ENCODE measurements at places on chromosomes 1 and 21. TPM values are rescaled to one million over a fixed set of nuclear protein-coding genes. Genes with fewer than 3 reads are reported as not detected.

The AMY1A gene
- polyA plus RNA-seq, result not detected

The APOBEC4 gene
- not detected for polyA plus RNA-seq

The LPAR3 gene
- not detected for polyA plus RNA-seq

The SLC9C2 gene
- not detected for polyA plus RNA-seq

The VSIG8 gene
- not detected for polyA plus RNA-seq

The HTR6 gene
- not detected for polyA plus RNA-seq

The PHLDA3 gene
- 1.5 TPM for polyA plus RNA-seq

The LCE3D gene
- polyA plus RNA-seq, result not detected

The TDRD10 gene
- polyA plus RNA-seq, result not detected

The DCLRE1B gene
- 0.08 TPM for polyA plus RNA-seq

The ROR1 gene
- polyA plus RNA-seq, result 1.7 TPM

The ISG20L2 gene
- 2.5 TPM for polyA plus RNA-seq

The ARMH1 gene
- not detected for polyA plus RNA-seq

The SFN gene
- polyA plus RNA-seq, result not detected

The SPRR1A gene
- not detected for polyA plus RNA-seq

The WNT4 gene
- not detected for polyA plus RNA-seq

The PIAS3 gene
- polyA plus RNA-seq, result 3.3 TPM

The PTPRC gene
- 1.3 TPM for polyA plus RNA-seq

The RBBP5 gene
- polyA plus RNA-seq, result 8.0 TPM

The PLA2G2C gene
- not detected for polyA plus RNA-seq

The ALX3 gene
- polyA plus RNA-seq, result not detected

The KLHDC9 gene
- 17.1 TPM for polyA plus RNA-seq

The SPOCD1 gene
- polyA plus RNA-seq, result not detected

The GJB3 gene
- 12.3 TPM for polyA plus RNA-seq

The PLA2G2F gene
- polyA plus RNA-seq, result not detected

The ATP1A2 gene
- polyA plus RNA-seq, result 60.5 TPM

The COL11A1 gene
- 2.6 TPM for polyA plus RNA-seq

The OR2L5 gene
- polyA plus RNA-seq, result not detected

The SYT14 gene
- 10.3 TPM for polyA plus RNA-seq

The FMOD gene
- polyA plus RNA-seq, result not detected

The COX20 gene
- 140 TPM for polyA plus RNA-seq

The CYP4X1 gene
- 42.0 TPM for polyA plus RNA-seq

The PEAR1 gene
- not detected for polyA plus RNA-seq

The WNT3A gene
- not detected for polyA plus RNA-seq

The HPCA gene
- polyA plus RNA-seq, result 1.0 TPM

The VWA5B1 gene
- polyA plus RNA-seq, result not detected

The ATAD3B gene
- polyA plus RNA-seq, result not detected

The CRYAA gene
- not detected for polyA plus RNA-seq

The CEP350 gene
- 13.4 TPM for polyA plus RNA-seq

The ARPC5 gene
- 22.9 TPM for polyA plus RNA-seq

The PAPPA2 gene
- 0.47 TPM for polyA plus RNA-seq

The LAMC2 gene
- 0.84 TPM for polyA plus RNA-seq

The NID1 gene
- 0.77 TPM for polyA plus RNA-seq
